IPS-NIHi11 (cell line): ENCODE measurements at places on chromosomes 7 and 10.
A peak's percentile ranks its signal among the peaks of the same experiment; 100 is the strongest.

- DNase-seq = no peak
These were observed 526.7 kb upstream of the LRRN3 start for GRCh38 chr7:110564246-110564645.

- no peak for DNase-seq
These were observed 439 bp downstream of the IQUB start for GRCh38 chr7:123533929-123534382.

GRCh38 chr10:123565691-123566660, 100.2 kb upstream of the GPR26 start:
- DNase-seq = no peak

DNA sequence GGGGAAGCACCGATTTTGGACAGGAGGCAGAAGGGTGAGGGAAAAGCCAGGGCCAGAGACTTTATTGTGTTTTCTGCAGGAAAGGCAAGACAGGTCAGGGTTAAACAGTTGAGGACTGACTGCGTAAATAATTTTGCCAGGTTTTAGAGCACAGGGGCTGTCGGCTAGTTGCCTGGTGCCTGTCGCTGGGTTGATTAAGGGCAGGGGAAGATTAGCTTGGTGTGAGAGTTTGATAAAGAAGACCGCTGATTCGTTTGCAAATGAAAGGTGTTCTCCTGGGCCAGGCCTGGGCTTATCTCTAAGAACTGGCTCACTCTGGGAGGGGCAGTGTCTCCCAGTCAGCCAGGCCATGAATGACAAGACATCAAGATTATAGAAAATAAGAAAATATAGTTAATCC, 75.6 kb downstream of the SLC37A3 start:
- DNase-seq = peak; percentile 29

- DNase-seq = no peak
These were observed 30.4 kb upstream of the PPIF start for GRCh38 chr10:79316671-79317431.

DNA sequence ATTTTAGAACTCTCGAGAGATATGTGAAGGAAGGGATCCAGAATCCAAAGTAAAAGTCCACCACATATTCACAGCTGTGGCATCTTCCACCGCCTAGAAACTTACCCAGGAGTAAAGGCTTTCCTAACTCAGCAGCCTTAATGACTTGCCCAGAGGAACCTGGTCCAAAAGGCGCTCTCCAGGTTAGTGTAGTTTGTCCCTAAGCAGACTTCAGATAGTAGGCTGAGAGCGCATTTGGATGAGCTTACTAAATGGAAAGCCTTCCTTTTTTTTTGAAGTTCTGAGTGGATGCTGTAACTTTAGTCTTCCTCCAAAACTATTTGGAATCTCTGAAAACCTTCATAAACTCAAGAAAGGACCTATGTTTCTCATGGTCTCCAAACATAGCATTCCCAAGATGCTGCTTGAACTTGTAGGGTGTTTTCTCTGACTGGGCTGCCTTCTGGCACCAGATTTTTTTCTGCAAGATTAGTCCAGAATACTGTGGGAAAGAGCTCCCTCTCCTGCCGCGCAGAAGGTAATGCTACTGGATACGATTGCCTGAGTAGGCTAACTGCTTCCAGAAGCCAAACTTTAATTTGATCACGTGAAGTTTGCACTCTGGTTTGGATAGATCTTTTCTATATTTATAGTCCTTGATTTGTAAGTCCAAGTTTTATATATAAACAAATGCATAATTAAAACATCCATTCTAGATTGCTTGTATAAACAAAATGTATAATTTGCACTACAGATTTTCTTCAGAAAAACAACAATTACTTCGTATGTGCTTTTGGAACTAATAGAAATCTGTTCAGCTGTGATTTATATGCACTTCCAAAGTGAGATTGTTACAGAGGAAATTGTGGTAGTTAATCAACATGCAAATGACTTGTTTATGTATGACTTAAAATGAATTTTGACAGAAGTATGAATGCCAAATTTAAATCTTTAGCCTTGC, 19.6 kb upstream of the GPR37 start:
- DNase-seq = peak; percentile 59

GRCh38 chr10:110181451-110181850, 26.0 kb upstream of the MXI1 start:
- DNase-seq = no peak

GRCh38 chr7:95330204-95330960, 6.0 kb upstream of the PON1 start:
- no peak for DNase-seq

GRCh38 chr10:4748491-4749270, 77.3 kb upstream of the AKR1E2 start:
- DNase-seq = no peak

- DNase-seq = no peak
These were observed 1.3 kb upstream of the SLF2 start for GRCh38 chr10:100911472-100911871.

GRCh38 chr7:54215424-54215823, 326.8 kb upstream of the VSTM2A start:
- no peak for DNase-seq

GRCh38 chr10:17735166-17735941, 16.6 kb upstream of the TMEM236 start:
- no peak for DNase-seq

GRCh38 chr10:13511409-13511808, 17.4 kb downstream of the BEND7 start:
- no peak for DNase-seq

GRCh38 chr10:32110790-32111189, 54.6 kb upstream of the KIF5B start:
- no peak for DNase-seq

- no peak for DNase-seq
These were observed 14.4 kb downstream of the ALKBH4 start for GRCh38 chr7:102450242-102450641.

DNA sequence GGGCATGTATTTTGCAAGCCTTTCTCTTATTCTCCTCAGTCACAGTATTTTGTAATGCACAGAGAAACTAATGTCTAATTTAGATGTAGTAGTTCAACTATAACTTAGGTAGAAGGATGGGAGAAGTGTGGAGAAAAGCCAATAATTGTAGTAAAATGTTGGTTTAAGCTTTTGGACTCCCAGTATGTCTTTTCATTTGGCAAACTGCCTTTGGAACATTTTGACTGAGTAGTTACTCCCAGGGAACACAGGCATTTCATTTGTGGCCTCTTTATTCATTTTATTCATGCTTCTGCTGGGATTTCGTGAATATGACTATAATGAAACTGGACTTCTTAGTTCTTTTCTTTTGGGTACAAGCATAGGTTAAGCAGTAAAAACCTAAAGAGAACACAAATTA, 79.0 kb downstream of the EXOC4 start:
- no peak for DNase-seq

DNA sequence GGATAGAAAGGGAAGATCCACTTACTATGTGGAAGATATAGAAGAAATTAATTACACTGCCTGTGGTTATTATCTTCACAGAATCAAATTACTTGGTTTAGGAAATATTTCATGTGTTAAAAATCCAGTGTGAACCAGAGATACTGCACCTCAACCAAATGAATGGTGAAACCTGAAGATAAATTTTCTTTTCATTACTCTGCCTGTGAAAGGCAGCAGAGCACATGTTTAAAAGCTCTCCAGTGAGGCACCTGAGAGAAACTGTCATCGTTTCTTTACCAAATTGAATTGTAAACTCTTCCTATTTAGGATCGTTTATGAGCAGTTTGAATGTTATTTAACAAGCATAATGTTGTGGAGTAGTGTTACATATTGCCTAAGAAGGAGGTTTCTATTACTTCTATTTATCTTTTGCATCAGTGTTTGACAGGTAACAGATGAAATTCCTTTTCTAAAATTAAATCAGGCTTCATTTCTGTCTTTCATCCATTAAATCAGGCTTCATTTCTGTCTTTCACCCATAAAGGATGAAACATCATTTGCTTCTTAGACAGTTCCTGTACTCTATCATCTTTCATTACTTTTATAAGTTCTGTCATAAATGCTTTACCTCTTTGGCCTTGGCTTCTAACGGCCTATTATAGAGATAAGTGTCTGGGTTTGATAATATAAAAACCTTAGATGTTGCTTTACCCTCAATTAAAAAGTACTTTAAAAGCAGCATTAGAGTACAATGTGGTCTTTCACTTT, 266.6 kb downstream of the NXPH1 start:
- DNase-seq = no peak

DNA sequence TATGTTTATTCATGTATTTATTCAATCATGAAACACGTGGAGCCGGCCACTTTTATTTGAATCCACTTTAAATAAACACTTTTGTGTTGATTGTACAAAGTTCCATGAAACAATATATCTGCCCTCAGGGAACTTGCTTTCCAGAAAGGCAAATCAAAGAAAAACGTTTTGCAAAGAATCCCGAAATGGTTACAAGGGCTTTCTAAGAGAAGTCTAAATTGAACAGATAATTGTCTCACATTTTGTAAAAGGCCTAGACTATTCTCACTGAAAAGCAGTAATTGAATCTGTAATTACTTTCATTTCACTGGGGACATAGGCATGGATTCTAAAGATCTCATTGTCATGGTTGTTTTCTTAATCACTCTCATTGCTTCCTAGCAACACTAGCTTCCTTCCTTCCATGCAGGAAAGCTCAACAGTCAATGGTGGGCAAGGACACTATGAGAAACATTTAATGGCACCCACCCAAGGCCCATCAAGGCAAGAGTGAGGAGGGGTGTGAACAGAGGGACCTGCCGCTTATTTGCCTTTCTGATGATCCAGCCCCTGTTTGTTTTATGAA, 622.4 kb upstream of the C7orf33 start:
- no peak for DNase-seq

GRCh38 chr7:26497801-26498596, 206.3 kb downstream of the SNX10 start:
- DNase-seq = no peak

DNA sequence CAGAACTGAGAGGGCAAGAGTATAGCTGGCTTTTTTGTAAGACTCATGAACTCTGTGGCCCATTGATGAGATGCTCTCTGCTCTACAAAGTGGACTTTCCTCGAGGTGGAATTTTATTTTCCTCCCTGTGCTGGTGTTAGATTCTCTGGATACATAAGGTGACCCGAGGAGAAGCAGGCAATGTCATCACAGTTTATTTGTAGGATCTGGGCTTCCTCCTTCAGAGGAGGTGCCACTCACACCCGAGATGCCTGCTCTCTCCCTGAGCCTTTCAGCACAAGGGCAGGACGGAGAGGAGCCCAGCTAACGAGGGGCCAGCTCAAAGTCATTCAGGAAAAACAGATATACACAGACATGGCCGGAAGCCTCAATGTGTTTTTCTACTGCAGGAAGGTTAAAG, 103.0 kb downstream of the KIAA1217 start:
- no peak for DNase-seq

GRCh38 chr10:97612386-97612785, 20.9 kb downstream of the MORN4 start:
- DNase-seq = peak; percentile 67

GRCh38 chr7:109235316-109235715, 665.6 kb downstream of the DNAJB9 start:
- no peak for DNase-seq

- no peak for DNase-seq
These were observed 624.3 kb upstream of the GHITM start for GRCh38 chr10:83515001-83515400.

GRCh38 chr7:55493408-55493807, 78.9 kb downstream of the VOPP1 start:
- DNase-seq = no peak

DNA sequence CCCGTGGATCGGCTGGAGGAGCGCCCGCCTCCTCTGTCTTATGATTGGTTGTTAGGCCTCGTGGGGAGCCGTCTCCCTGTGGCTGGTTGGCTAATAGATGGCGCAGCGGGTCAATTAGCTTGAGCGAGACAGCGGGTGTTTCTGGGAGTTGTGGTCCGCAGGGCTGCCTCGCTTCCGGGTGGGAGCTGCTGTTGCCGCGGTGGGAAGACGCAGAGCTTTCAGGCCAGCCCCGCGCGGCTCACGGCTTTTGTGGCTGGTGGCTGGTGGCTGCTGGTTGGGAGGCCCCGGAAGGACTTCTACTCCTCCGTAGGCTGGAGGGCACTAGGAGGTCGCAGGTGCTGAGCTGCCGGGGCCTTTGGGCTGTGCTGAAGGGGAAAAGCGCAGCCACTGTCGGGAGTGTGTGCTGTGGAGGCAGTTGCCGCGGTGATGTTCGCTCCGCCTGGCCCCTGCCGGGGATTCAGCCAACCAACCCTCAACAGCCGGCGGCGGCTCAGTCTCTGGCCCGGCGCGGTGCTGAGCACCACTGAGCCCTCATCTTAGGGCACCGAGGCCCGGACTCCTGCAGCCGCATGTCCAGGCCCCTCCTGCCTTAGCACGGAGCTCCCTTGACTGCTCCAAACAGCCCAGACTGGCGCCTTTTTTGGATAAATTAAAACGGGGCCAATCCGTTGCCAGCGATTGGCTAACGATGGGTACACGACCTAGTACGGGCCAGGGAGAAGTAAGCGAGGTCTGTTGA, 652 bp upstream of the C10orf143 start:
- peak; percentile 92 for DNase-seq

- no peak for DNase-seq
These were observed 246.1 kb downstream of the DNAJB9 start for GRCh38 chr7:108815815-108816214.

DNA sequence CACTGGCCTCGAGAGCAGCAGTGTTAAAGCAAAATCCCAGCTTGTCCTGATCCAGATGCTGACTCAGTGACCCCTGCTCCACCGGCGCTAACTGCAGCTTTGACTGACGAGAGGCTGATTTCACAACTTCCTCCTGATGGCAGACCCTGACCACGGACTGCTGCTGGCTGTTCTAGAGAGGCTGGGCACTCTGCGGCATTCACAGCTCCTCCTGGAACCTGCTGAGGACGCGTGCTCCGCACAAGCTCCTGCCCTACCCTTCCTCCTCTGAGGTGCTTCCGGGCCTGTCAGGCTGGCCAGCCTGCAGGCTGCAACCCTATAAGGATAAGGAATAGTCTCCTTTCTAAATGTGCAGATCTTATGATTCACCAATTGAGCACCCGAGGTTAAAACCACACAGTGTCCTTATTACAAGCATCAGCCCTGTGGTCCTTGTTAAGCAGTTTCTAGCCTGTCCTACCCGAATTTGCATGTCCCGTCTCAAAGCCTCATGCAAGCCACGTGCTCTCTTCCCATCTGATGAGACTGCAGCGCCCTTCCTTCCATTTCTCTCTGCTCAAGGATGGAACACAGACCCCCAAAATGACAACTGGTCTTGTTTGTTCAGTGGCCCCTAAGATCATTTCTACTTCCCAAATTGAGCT, 35.5 kb upstream of the NCAPG2 start:
- DNase-seq = no peak

GRCh38 chr10:61166065-61166464, 222.1 kb upstream of the RHOBTB1 start:
- no peak for DNase-seq

DNA sequence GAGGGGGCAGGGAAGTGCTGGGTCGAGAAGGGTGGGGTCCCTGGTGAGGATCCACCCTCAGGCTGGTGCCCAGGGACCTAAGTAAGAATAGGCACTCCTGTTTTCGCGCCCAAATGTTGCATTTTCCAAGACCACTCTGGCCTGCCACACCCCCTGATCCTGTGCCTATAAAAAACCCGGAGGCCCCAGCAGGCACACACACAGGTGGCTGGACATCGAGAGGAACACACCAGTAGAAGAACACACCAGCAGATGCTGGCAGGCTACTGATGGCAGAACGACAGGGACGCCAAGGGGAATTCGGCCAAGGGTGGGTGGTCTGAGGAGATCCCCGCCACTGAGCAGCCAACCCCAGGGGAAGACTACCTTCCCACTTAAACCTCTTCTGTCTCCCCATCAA, 633.9 kb upstream of the POT1 start:
- no peak for DNase-seq
